ENCODE measurements at places on chromosomes 4 and X.

GRCh38 chr4:94410678-94411206 lies 41.0 kb upstream of the PDLIM5 start:
- DNase-seq: no peak

- no peak for DNase-seq
These were observed 21.6 kb downstream of the HTRA3 start for GRCh38 chr4:8291036-8291682.

GRCh38 chr4:56723201-56723605 lies 42.1 kb upstream of the HOPX start:
- DNase-seq: no peak

GRCh38 chr4:4849524-4850193 lies 9.8 kb upstream of the MSX1 start:
- no peak for DNase-seq

DNA sequence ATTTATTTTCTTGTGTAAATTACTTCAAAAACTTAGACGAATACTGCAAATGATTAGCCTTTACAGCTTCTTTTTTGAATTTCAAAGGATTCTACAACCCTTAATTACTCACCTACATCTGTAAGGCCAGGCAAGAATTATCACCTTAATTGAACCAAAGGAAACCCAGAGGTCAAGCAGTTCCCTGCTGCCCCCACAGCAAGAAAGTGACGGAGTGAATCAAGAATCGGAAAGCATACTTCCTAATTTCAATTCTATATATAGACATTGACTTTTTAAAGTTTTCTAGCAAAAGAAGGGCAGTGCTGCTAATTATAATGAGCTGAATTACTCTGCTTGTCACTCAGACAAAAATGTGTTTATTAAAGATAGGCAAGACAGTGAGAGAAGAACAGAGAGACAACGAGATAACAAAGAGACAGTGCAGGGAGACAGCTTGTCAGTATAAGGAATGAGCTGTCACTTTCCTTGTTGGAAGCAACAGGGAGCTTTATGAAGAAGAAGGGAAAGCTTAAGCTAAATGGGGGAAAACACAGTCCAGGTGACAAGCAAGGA lies 47.5 kb upstream of the SPANXN4 start:
- DNase-seq: no peak

DNA sequence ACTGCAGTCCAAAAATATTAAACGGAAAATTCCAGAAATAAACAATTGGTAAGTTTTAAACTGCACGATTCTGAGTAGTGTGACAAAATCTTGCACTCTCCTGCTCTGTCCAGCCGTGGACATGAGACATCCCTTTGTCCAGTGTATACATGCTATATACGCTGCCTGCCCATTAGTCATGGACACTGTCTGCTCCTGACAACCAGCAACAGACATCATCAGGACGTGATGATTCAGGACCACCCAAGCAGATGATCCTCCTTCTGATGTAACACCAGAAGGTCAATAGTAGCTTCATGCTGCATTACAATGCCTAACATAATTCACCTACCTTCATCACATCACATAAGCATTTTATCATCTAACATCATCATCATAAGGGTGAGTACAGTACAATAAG lies 36.3 kb downstream of the ATRX start:
- DNase-seq: no peak

GRCh38 chrX:134650701-134651100 lies 7.6 kb downstream of the PLAC1 start:
- DNase-seq: no peak

DNA sequence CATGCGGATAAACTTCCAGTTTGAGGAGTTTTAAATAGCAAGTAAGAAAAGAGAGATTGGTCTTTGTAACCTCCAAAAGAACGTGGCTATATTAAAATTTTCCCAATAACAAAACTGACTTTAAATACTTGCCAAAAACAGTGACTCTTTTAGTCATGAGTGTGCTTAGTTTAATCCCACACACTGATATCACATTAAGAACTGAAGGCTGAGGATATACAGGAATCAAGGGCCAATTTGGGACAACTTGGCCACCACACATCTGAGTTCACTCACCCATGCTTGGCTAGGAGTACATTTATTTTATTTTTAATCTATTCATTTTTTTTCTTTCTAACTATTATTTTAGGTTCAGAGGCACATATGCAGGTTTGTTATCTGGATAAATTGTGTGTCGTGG lies 110.2 kb downstream of the APBB2 start:
- no peak for DNase-seq

DNA sequence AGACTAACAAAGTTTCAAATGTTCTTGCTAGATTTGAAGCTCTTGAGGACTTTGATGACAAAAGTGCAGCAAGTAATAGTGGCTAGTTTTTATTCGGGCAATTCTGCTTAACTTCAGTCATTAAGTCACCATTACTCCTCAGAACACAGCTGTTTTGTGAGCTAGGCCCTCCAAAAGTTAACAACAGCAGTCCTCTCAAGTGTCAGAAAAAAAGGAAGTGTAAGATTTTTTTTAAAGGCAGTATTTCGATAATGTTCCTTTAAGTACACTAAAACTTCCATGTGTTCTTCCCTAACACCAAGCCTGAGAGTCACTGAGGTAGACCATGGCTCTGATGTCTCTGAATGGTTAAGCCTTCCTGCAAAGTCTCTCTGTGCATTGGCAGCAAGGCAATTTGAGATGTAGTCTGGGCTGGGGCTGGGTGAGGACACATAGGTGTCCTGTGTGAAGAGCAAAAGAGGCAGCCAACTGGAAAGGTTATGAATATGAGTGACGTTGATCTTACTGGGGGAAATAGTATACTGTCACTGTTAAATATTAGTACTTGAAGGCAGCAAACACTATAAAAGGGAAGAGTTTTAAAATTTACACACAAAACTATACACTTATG lies 174.0 kb upstream of the MAP3K15 start:
- no peak for DNase-seq

DNA sequence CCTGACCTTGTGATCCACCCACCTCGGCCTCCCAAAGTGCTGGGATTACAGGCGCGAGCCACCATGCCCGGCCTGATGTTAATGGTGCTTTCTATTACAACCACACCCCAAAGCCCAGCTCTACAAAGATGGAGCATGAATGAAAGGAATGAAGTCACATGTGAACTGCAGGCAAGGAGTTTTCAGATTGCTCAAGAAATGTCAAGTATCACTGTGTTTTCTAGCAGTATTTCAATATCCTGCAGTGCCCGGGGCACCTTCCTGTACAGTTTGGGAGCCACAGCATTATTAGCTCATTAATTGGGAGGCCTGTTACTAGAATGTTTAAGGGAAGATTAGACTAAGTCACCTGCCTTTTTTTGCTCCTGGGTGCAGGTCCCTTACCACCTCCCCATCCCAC lies 40.1 kb downstream of the PRIMPOL start:
- DNase-seq: no peak
